ENCODE measurements at places on chromosomes 1 and 21. TPM values are rescaled to one million over a fixed set of nuclear protein-coding genes. Genes with fewer than 3 reads are reported as not detected.

COL8A2 gene
- total RNA-seq, result 24.3 TPM

STMN1 gene
- 248 TPM for total RNA-seq

MLLT11 gene
- total RNA-seq, result 3.1 TPM

RSPH1 gene
- 0.17 TPM for total RNA-seq

KRTAP10-1 gene
- total RNA-seq, result not detected

SLC45A1 gene
- total RNA-seq, result 4.8 TPM

HTR1D gene
- not detected for total RNA-seq

LIN28A gene
- total RNA-seq, result not detected

SLC45A3 gene
- total RNA-seq, result 1.5 TPM

Measured in smooth muscle cell of trachea (primary cell).